ENCODE measurements at places on chromosomes 3 and 15. TPM values are rescaled to one million over a fixed set of nuclear protein-coding genes. Genes with fewer than 3 reads are reported as not detected.

Gene ITIH1
- total RNA-seq, result not detected

Gene KLHL40
- not detected for total RNA-seq

Gene CPEB1
- not detected for total RNA-seq

Gene EOMES
- total RNA-seq, result not detected

Gene SLC28A2
- not detected for total RNA-seq

Gene HRG
- not detected for total RNA-seq

Gene FGF7
- 0.32 TPM for total RNA-seq

Gene SCN11A
- total RNA-seq, result not detected

Gene C3orf22
- not detected for total RNA-seq

Gene NCBP2
- total RNA-seq, result 90.6 TPM

Gene TF
- total RNA-seq, result not detected

Gene CCR8
- total RNA-seq, result not detected

Gene TMEM40
- total RNA-seq, result not detected

Gene FBXL2
- total RNA-seq, result 12.7 TPM

Gene HEXA
- total RNA-seq, result 42.6 TPM

Gene ZNF860
- 0.61 TPM for total RNA-seq

Gene PIGZ
- total RNA-seq, result 2.6 TPM

Gene NUTM1
- total RNA-seq, result not detected

Gene TEX55
- total RNA-seq, result not detected

Gene BCL2A1
- 2.3 TPM for total RNA-seq

Gene RAD54L2
- 19.1 TPM for total RNA-seq

Measured in epithelial cell of umbilical artery (primary cell).